ENCODE measurements at places on chromosomes 4 and X. TPM values are rescaled to one million over a fixed set of nuclear protein-coding genes. Genes with fewer than 3 reads are reported as not detected.

DNA sequence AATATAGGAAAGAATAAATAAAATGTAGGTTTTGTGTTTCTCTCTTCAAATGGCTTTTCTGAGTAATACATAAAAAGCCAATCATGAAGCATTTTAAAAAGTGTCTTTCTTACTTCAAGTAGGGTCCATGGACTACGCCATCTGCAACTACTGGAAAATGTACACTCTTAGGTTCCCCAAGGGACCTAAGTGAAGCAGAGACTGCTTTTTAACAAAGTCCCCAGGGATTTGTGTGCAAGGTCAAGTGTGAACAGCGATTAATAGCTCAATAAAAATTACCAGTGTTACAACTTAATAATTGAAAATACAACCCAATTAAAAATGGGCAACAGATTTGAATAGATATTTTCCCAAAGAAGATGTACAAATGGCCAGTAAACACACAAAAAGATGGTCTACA is 84.9 kb downstream of the ARHGAP6 start:
- no peaks in the 10 kb centered on the region for H3K4me1 ChIP-seq
- H3K27me3 ChIP-seq = no peaks in the 10 kb centered on the region
- no peak for DNase-seq
- H3K27ac ChIP-seq = no peak overlapping the region

Gene ARSD
- total RNA-seq = 9.2 TPM

- no peak overlapping the region for H3K27ac ChIP-seq
- H3K4me1 ChIP-seq = peaks cover 1% of the 10 kb centered on the region
- H3K4me3 ChIP-seq = no peak overlapping the region
- no peaks in the 10 kb centered on the region for H3K36me3 ChIP-seq
Measured at GRCh38 chrX:103774070-103774642, 2.5 kb upstream of the PLP1 start.

- H3K4me1 ChIP-seq = no peaks in the 10 kb centered on the region
- H3K27me3 ChIP-seq = no peaks in the 10 kb centered on the region
- DNase-seq = no peak
Measured at GRCh38 chrX:68731254-68731653, 83.8 kb downstream of the STARD8 start.

DNA sequence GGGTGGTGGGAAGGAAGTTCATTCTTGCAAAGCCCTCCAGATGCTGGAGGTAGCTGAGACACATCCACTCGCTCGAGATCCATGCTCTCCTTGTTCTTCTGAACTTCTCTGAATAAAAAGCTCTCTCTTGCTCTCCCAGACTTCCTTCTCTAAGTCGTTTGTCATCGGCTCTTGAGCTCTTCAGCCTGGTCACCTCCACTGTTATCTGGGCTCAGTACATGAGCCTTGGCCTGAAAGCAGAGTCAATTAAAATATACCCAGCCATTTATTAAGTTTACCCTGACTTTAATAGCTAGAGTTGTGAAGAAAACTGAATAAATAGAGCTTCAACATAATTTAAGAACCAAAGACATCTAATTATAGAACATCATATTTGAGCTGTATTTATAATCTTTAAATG is 99.0 kb downstream of the CPE start:
- H3K27me3 ChIP-seq = no peaks in the 10 kb centered on the region
- no peaks in the 10 kb centered on the region for H3K36me3 ChIP-seq
- no peak overlapping the region for H3K4me3 ChIP-seq
- H3K4me1 ChIP-seq = peaks cover 17% of the 10 kb centered on the region
- H3K27ac ChIP-seq = no peak overlapping the region

DNA sequence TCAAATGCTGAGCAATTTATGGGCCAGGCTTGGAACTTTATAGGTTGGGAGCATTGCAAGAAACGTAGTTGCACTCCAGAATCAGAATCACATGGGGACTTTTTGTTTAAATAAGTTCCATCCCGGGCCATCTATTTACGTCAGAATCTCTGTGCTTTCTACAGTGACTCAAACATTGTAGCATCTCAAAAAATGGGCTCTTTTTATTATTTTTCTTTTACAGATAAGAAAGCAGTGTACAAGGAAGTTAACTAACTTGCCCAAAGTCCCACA is 10.2 kb downstream of the CC2D2A start:
- peak; percentile 59 for DNase-seq
- H3K36me3 ChIP-seq = peaks cover 2% of the 10 kb centered on the region
- peak overlapping the region; percentile 70 for H3K4me3 ChIP-seq
- H3K27me3 ChIP-seq = no peaks in the 10 kb centered on the region
- H3K27ac ChIP-seq = peak overlapping the region; percentile 86
- H3K4me1 ChIP-seq = peaks cover 14% of the 10 kb centered on the region

- no peaks in the 10 kb centered on the region for H3K4me1 ChIP-seq
- H3K4me3 ChIP-seq = no peak overlapping the region
Measured at GRCh38 chr4:120318196-120318846, 251.7 kb upstream of the MAD2L1 start.

- H3K27me3 ChIP-seq = no peaks in the 10 kb centered on the region
- no peaks in the 10 kb centered on the region for H3K36me3 ChIP-seq
- DNase-seq = peak; percentile 59
Measured at GRCh38 chrX:54357414-54358377, at the start of gene WNK3. WNK3 (minus strand) TSS chrX:54358046.

DNA sequence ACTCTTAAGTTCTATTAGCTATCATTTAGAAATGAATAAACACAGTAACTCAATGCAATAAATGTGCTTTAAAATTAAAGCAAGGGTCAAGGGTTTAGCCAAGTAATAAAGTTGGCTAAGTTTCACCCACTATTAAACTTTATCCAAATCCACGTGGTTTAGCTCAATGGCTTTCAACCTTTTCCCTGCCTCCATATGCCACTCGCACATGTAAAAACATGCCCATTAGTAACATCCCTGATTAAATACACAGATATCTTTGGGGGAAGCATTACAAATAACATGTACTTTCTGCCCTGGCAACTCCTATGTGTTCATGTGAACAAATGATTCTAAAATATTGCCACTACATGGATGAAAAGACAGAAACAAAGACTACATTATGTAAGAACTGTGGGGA is 130.8 kb downstream of the ZAR1 start:
- no peak overlapping the region for H3K27ac ChIP-seq
- no peaks in the 10 kb centered on the region for H3K4me1 ChIP-seq
- no peak for DNase-seq
- H3K27me3 ChIP-seq = no peaks in the 10 kb centered on the region
- peaks cover 12% of the 10 kb centered on the region for H3K36me3 ChIP-seq

Measured in astrocyte (in vitro differentiated cells and primary cell).